EL (cell line): ENCODE measurements at places on chromosomes 4 and X.
A peak's percentile ranks its signal among the peaks of the same experiment; 100 is the strongest.

DNA sequence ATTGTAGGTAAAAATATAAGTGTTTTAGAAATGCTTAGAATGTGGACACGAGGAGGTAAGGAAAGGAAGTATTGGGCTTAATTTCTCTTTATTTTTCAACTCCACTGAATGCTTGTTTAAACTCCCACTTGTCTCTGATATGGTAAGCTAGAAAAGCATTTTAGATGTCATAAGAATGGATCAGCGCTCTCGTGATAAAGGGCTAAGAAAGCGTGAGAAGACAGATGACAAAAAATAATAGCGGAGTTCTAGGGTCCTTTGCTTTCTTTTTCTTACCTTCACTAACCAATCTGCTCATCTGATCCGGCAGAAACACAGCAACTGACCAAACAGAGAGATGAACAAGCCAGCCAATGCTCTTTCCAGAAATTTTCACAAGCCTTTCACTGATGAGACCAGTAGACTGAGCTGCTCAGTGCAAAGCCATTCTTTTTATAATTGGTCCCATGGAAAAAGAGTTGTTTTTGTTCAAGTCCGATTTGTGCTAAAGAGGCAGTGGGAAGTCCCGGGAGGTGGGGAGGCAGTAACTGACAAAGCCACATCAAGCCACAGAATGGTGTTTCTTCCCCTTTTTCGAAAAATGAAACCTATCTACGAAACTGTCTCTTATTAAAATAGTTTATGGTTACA lies at the start of gene TASL:
Gene TASL (minus strand): TSS at position 405 of the 630 bp plus-strand sequence. CDS start 17,411 bp downstream, outside the sequence.
- no peak for DNase-seq

DNA sequence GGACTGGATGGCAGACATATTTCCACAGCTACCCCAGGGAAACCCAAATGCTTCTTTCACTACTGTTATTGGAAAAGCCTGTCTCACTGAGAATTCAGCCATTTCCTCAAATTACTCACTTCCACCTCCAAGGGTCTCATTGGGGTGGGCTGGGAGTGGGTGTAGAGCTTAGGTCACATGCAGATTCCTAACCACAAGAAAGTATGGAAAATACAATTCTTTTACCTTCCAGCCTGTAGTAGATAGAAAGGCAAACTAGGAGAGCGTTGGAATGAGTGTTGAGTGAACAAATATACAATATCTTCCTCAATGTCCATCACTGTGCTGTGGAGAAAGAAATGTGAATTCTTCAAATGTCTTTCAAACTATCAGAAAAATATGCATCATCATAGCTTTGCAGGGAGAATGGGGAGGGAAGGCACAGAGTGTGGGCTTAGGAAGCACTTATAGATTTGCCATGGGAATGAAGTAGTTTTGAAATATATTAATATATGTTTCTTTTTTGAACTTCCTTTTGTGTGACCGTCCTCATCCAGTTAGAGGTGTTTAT lies 245.3 kb upstream of the JADE1 start:
- DNase-seq, result no peak

GRCh38 chr4:104475652-104476051 lies 19.0 kb downstream of the CXXC4 start:
- DNase-seq, result no peak

- DNase-seq, result peak; percentile 52
These were observed 73.0 kb upstream of the NR3C2 start for GRCh38 chr4:148515248-148515647.

GRCh38 chr4:53436251-53436650 lies 58.8 kb downstream of the FIP1L1 start:
- no peak for DNase-seq

DNA sequence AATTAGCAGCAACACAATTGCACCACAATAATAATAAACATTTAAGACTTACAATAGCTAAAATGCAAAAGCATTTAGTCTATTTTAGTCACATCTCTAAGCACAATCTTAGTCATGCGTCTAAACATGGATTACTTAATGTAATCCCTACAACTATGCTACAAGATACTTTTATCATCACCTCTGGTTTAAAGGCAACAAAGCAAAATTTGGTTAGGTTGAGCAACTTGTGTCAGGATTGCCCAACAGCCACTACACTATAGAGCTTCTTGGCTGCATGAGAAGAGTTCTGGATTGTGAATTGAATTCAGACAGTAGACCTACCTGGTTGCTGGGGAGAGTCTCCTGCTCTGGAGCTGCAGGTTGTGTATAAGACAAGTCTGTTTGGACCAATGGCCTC lies 146.5 kb upstream of the PUDP start:
- DNase-seq, result no peak

DNA sequence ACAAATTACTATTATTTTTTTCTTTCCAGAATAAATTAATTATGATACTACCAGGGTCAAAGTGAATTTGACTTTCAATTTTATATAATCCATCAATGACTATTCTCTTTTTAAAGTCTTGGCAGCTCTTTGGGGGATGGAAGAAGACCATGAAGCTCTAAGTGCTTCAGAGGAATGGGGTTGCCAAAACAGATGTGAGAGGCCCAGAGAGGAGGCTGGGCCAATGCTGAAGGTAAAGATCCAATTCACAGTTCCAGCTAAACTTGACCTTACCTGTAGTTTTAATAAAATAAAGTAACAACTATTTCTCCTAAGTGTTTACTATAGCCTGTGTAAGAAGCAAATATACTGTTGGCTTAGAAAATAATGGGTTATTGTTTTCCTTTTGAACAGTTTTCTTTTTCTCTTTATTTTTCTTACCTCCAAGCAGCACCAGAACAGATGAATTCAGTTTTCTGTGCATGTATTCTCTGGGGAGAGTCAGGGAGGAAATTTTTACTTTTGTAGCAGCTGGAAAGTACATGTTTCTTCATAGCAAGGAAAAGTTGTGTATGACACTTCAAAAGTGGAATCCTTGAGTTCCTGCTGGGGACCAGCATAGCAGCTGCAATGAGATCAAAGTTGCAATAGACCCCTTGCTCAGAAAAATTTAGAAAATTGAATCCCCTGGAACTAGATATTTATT lies 104.9 kb downstream of the CEP44 start:
- no peak for DNase-seq

DNA sequence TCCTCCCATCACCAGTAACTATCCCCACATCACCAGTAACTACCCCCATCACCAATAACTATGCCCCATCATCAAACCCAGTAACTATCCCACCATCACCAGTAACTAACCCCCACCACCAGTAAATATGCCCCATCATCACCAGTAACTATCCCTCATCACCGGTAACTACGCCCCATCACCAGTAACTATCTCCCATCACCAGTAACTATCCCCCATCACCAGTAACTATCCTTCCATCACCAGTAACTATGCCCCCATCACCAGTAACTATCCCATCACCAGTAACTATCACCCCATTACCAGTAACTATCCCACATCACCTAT lies 2.9 kb downstream of the ASMTL start:
- no peak for DNase-seq

DNA sequence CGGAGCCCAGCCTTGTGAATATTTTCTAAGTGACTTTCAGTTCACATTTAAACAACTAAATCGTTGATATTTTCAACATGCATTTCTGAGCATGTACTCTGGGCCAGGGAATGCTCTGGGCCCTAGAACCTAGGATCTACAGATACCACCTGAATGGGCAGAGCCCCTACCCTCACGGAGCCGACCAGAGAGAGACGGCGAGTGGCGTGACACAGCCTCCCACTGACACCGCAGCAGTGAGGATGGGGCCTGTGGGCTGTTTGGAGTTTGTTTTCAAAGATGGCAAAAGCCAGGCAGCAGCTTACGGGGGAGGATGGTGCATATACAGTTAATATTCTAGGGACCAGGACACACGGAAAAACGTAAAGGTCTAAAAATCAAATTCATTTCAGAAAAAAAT lies 17.7 kb downstream of the NELFA start:
- no peak for DNase-seq

GRCh38 chr4:55947912-55948725 lies 626 bp upstream of the CEP135 start:
- peak; percentile 94 for DNase-seq

GRCh38 chr4:185899833-185900232 lies 87.8 kb upstream of the SORBS2 start:
- no peak for DNase-seq
